ENCODE measurements at places on chromosomes 16 and 17.

DNA sequence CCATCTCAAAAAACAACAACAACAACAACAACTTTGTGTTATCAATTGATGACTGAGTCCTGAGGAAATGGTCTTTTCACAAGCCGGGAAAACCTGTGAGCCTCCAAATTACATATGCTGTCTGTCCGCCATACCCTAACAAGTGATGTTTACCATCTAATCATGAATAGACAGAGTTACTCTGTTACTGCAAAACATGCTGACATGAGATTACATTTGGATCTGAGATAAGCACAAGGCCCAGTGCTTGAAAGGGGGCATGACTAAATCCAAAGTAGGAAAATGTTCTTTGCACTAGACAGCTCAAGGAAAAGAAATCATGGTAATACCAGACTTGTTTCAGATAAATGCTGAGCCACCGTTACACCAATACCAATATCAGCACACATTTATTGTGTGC is 8.6 kb upstream of the ATXN1L start:
- DNase-seq, result no peak

- DNase-seq, result no peak
Observed at GRCh38 chr17:73972901-73973300, 230.6 kb upstream of the RPL38 start.

DNA sequence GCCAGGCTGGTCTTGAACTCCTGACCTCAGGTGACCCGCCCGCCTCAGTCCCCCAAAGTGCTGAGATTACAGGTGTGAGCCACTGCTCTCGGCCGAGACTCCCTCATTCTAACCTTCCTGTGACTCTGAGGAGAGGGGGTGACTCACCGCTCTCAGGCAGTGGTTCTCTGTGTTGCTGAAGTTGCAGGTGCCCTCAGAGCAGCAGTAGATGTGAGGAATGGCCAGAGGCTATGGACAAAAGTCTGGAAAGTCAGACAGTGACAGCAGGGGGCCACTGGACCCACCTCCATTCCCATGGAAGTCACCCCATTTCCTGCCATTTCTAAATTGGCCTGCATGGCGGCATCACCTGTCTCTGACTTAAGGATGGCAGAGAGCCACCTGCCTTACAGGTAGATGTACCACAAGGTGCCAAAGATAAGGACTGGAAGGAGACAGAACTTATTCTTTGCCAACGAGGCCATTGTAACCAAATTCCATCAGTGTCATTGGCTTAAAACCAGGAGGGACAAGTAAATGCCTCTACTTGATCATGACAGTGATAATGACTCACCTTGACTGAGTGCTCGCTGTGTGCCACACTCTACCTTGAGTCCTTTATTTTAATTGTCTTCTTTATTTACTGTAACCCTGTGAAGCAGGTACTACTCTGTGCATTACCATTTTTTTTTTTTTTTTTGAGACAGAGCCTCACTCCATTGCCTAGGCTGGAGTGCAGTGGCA is 15.3 kb upstream of the CNOT1 start:
- DNase-seq, result no peak

- DNase-seq, result no peak
Observed at GRCh38 chr16:89920723-89921122, 2.1 kb downstream of the MC1R start.

- DNase-seq, result peak; percentile 28
Observed at GRCh38 chr17:77281904-77282367, 141.2 kb downstream of the SEC14L1 start.

DNA sequence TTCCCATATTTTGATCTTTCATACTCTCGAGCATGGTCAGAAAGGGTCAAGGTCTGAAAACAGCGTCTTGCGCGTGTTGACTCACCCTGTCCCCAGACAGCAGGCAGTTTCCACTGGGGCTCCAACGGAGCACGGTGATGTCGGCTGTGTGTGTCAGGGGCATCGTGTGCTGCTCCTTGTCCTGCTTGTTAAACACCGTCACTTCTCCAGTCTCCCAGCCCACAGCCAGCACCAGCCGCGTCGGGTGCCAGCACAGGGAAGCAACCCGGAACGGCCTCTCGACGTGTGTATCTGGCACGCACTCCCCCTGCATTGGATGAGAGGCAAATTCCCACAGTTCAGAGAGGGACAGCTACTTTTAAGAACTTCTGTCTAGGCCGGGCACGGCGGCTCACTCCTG is 9.6 kb downstream of the IFT140 start:
- no peak for DNase-seq

- peak; percentile 22 for DNase-seq
Observed at GRCh38 chr17:28744972-28745785, 1.4 kb downstream of the TRAF4 start.

DNA sequence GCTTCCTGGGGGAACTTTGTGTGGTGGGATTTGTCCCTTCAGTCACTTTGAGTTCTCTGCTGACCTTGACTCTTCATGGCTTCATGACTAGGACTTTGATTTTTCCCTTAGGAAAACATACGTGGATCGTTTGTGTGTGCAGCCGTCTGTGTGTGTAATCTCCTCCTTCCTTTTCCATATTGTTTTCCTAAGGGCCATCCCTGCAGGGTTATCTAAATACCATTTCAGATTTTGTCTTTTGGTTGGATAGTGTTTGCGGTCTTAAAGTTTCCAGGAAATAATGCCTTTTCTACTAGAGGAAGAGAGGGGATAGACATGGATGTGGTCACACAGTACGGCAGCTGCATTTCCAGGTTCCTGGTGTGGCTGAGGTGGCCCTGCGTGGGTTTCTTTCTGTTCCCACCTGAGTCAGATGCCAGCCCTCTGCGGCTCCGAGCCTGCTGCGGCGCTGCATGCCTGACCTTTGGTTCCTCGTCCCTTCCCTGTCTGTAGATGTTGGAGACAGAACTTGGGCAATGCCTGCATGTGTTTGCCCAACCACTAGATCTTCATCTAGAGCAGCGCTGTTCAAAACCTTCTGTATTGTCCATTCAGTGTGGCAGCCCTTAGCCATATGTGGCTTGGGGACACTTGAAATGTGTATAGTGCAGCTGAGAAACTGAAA is 72.0 kb upstream of the LGALS9 start:
- DNase-seq, result no peak

- no peak for DNase-seq
Observed at GRCh38 chr17:13631529-13631928, 29.8 kb upstream of the HS3ST3A1 start.

All from NCI-H774 (cell line).